Epithelial cell of alveolus of lung (primary cell): ENCODE measurements at places on chromosomes 16 and 17. TPM values are rescaled to one million over a fixed set of nuclear protein-coding genes. Genes with fewer than 3 reads are reported as not detected.

The CTF1 gene
- 3.4 and 5.2 TPM in 2 replicates for total RNA-seq

The FBXW10 gene
- not detected in 2 replicates for total RNA-seq

The TOM1L2 gene
- 15.6 and 21.5 TPM in 2 replicates for total RNA-seq

The KIF18B gene
- 8.0 and 12.4 TPM in 2 replicates for total RNA-seq

The KRTAP2-1 gene
- total RNA-seq = not detected in 2 replicates

The SLC38A8 gene
- not detected in 2 replicates for total RNA-seq

The CCDC78 gene
- total RNA-seq = 4.8 TPM in 1 of 2 replicates, not detected in the other

The MYL4 gene
- 1.4 TPM in 1 of 2 replicates, not detected in the other for total RNA-seq

The MFAP4 gene
- total RNA-seq = 59.2 and 458 TPM in 2 replicates

The TBC1D3C gene
- total RNA-seq = not detected in 2 replicates

The KLHL10 gene
- total RNA-seq = not detected in 2 replicates

The KRT13 gene
- total RNA-seq = not detected in 2 replicates

The KRTAP4-9 gene
- total RNA-seq = not detected in 2 replicates
